ENCODE measurements at places on chromosomes 2 and 18.

GRCh38 chr18:47737198-47737830 lies 193.1 kb downstream of the SMAD2 start:
- DNase-seq = no peak

GRCh38 chr2:113156278-113157117 lies 17.3 kb upstream of the PSD4 start:
- DNase-seq = no peak

DNA sequence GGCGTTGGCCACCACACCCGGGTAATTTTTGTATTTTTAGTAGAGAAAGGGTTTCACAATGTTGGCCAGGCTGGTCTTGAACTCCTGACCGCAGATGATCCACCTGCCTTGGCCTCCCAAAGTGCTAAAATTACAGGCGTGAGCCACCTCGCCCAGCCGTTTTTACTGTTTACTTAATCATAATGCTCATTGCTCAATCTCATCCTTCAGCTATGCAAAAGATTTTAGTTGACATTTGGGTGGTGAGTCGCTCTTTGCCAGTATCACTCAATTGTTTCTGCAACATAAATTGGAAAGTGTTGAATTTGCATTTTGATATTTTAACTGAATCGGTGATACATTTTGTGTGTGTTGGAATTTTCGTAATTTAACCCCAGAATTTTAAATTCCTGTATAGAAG lies 7.8 kb upstream of the ZNF532 start:
- DNase-seq = no peak

- DNase-seq = no peak
Measured at GRCh38 chr2:196431957-196432356, 207.6 kb upstream of the CCDC150 start.

DNA sequence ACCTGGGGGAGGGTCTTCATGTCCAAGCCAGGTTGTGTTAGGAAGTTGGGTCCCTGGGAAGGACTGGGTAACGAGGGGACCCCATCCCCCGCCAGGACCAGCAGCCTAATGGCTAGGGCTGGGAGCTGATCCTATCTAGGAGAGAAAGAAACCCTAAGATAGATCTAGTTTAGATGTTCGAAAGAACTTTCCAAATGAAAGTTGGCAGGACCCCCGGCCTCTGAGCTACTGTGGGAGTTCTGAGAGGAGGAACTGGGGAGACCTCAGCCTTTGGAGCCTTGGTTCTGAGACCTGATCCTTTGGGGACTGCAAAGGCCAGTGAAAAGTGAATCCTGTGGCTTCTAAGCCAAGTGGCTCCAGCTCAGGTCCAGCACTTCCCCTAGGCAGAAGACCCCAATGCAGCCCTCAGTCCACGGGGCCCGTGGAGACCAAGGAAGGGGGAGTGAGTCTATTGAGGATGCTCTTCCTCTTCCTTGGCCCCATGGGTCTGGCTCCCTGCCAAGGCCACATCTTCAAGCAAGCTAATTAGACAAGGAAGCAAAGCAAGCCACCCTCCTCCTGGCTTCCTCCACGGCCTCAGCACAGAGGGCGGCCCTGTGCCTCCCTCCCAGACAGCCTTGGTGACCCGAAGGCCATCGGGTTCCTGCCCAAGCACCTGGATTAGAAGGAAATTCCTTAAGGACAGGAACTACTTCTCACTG lies 23.5 kb downstream of the CCT7 start:
- DNase-seq = no peak

GRCh38 chr2:21422050-21422449 lies 298.3 kb downstream of the TDRD15 start:
- no peak for DNase-seq

- DNase-seq = no peak
Measured at GRCh38 chr2:161954103-161954502, 119.9 kb downstream of the DPP4 start.

- no peak for DNase-seq
Measured at GRCh38 chr2:46339676-46340459, 42.7 kb downstream of the EPAS1 start.

DNA sequence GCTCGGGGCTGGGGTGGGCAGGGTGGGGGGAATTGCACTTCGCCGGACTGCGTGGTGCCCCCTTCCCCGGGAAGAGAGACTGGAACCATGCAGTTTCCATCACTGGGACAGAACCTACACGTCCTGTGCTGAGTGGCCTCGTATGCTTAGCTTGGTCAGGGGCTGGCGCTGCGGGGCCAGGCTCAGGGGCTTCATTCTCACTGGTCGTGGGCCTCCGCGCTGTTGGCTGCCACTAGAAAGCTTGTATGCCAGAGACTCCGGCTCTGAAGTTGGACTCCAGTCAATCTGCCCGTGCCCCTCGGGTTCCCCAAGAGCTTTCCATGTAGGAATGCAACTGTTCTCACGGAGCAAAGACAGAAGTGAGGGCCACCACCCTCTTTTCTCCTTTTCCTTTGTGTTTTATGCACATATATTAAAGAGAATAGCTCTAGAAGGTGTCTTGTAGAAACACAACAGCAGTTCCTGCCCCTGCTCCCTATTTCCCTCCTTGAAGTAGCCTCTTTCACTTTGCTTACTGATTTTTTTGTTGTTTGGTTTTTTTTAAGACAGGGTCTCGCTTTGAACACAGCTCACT lies 64.0 kb upstream of the YWHAQ start:
- DNase-seq = no peak

DNA sequence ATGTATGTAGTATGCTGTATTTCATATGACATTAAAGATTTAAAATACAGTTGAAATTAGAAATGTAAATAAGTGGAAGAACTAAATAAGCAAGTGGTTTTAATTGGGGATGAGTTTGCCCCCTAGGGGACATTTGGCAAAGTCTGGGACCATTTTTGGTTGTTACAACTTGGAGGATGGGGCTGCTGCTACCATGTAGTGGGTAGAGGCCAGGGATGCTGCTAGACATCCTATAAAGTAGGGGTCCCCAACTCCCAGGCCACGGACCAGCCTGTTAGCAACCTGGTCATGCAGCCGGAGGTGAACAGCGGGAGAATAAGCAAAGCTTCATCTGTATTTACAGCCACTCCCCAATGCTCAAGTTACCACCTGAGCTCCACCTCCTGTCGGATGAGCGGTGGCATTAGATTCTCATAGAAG lies 27.9 kb upstream of the ASNSD1 start:
- DNase-seq = no peak

DNA sequence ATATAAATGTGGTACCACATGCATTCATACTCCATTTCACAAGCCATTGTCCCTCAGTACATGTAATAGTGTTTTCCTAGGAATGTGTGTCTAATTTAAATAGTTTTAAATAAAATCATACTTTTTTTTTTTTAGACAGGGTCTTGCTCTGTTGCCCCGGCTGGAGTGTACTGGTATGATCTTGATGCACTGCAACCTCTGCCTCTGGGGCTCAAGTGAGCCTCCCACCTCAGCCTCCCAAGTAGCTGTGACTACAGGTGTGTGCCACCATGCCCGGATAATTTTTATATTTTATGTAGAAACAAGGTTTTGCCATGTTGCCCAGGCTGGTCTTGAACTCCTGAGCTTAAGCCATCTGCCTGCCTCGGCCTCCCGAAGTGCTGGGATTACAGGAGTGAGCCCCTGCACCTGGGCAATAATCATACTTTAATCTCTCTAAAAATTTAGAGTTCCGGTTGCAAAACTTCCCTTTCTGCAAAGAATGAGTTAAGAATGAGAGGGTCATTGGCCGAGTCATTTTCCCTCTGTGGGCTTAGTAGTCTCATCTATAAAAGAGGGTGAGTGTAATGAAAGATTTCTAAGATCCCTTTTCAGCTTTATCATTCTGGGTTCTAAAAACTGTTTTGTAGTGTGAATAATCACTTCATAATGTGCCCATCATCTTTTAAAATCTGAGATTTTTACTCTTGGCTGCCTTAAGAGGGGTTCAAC lies 116.0 kb upstream of the PELI1 start:
- no peak for DNase-seq

Data from amygdala (tissue), 56 donors.